Tibial nerve (tissue), 4 donors: ENCODE measurements at places on chromosomes 2 and 18.

DNA sequence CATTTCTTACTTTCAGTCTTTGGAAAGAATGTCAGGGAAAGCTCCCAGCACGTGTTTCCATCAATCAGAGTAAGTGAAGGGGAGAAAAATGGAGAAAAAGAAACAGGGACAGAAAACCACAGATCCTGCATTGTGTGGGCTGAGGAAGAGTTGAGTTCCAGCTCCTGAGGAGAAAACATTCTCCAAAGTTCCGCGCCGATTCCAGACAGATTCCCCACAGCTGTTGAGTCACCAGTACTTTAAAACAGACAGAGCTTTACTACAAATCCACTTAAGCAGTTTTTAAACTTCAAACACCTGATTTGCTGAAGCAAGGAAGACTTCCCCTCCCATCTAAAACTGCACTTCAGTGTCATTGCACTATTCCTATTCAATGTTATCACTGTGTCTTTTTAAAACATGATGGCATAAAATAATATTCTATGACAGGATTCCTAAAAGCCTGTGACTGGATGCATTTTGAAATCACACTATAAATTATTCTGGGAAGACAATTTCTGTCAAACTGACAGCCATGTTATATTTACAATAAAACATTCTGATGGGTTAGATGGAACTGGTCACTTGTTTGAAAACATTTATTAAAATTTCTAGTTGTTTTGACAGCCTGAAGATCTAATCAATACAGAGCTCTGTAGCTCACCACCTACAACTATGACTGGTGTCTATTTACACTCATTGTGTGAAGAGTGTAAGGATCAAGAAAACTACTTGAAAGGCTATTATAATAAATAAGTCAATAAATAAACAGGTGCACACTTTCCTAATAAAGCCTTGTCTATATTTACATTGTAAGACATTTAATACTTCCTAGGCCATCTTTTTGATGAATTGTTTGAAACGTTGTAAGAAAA, 40.9 kb downstream of the TCF4 start:
- no peak overlapping the region for H3K27ac ChIP-seq
- H3K4me1 ChIP-seq = peaks cover 22% of the 10 kb centered on the region
- H3K27me3 ChIP-seq = no peaks in the 10 kb centered on the region
- DNase-seq = no peak
- H3K36me3 ChIP-seq = no peaks in the 10 kb centered on the region
- H3K4me3 ChIP-seq = no peak overlapping the region

DNA sequence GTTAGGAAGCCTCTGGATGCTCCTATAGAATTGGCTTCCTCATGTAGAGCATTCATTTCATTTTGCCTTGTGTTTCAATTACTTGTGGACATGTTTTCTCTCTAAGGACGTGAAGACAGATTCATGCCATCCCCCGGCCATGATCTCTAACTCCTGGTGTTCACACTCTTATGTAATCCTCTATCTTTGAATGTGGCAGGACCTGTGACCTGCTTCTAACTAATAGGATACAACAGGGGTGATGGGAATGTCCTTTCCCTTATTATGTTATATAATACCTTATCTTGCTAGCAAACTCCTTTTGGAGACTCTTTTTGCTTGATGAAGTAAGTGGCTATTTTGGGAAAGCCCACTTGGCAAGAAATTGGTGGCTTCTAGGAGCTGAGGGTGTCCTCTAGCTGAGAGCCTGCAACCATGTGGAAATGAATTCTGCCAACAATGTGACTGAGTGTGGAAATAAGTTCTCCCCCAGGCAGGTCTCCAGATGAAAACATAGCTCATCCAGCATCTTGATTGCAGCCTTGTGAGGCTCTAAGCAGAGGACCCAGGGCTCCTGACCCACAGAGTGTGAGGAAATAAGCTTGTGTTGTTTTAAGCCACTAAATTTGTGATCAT, 13.8 kb downstream of the DPYSL5 start:
- no peak for DNase-seq
- no peak overlapping the region for H3K27ac ChIP-seq
- H3K4me3 ChIP-seq = no peak overlapping the region
- H3K4me1 ChIP-seq = no peaks in the 10 kb centered on the region
- H3K27me3 ChIP-seq = no peaks in the 10 kb centered on the region

DNA sequence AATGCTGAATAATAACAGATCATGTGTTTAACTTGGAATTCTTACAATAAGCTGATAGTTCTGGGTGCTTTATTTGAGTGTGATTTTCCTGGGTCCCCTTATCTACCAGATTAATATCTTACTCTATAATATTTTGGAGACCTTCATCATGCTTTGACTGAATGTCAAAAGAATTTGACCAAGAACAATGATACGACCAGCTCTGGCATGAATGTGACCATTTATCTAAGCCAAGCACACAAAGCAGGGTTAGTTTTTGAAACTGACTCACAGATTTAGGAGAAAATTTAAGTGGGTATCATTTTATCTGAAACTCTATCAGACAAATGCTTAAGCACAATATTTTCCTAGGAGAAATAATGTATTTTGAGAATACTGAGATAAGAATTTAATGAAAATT, 677.0 kb downstream of the NYAP2 start:
- H3K4me3 ChIP-seq = no peak overlapping the region
- no peak overlapping the region for H3K27ac ChIP-seq
- H3K4me1 ChIP-seq = no peaks in the 10 kb centered on the region
- H3K27me3 ChIP-seq = no peaks in the 10 kb centered on the region
- no peak for DNase-seq

GRCh38 chr18:63206433-63207142, 113.0 kb downstream of the BCL2 start:
- H3K27ac ChIP-seq = no peak overlapping the region
- H3K27me3 ChIP-seq = no peaks in the 10 kb centered on the region
- H3K36me3 ChIP-seq = no peaks in the 10 kb centered on the region
- no peak overlapping the region for H3K4me3 ChIP-seq
- H3K4me1 ChIP-seq = peaks cover 9% of the 10 kb centered on the region

- no peak for DNase-seq
- no peak overlapping the region for H3K27ac ChIP-seq
- H3K36me3 ChIP-seq = no peaks in the 10 kb centered on the region
- H3K4me1 ChIP-seq = no peaks in the 10 kb centered on the region
These were observed 646.2 kb downstream of the XIRP2 start for GRCh38 chr2:167534443-167534842.

- H3K4me3 ChIP-seq = no peak overlapping the region
- no peak for DNase-seq
- no peaks in the 10 kb centered on the region for H3K36me3 ChIP-seq
- H3K27me3 ChIP-seq = no peaks in the 10 kb centered on the region
- no peaks in the 10 kb centered on the region for H3K4me1 ChIP-seq
These were observed 15.5 kb downstream of the PPP3R1 start for GRCh38 chr2:68236876-68237275.

GRCh38 chr2:205545971-205546816, 136.1 kb upstream of the NRP2 start:
- H3K4me1 ChIP-seq = no peaks in the 10 kb centered on the region
- no peaks in the 10 kb centered on the region for H3K36me3 ChIP-seq
- H3K27ac ChIP-seq = no peak overlapping the region
- DNase-seq = no peak
- H3K27me3 ChIP-seq = no peaks in the 10 kb centered on the region

- no peak overlapping the region for H3K27ac ChIP-seq
- no peaks in the 10 kb centered on the region for H3K27me3 ChIP-seq
- H3K4me1 ChIP-seq = peaks cover 8% of the 10 kb centered on the region
- H3K36me3 ChIP-seq = no peaks in the 10 kb centered on the region
- no peak for DNase-seq
These were observed 51.8 kb downstream of the ROCK2 start for GRCh38 chr2:11292464-11293255.
